ENCODE measurements at places on chromosomes 3 and 15. TPM values are rescaled to one million over a fixed set of nuclear protein-coding genes. Genes with fewer than 3 reads are reported as not detected.

DNA sequence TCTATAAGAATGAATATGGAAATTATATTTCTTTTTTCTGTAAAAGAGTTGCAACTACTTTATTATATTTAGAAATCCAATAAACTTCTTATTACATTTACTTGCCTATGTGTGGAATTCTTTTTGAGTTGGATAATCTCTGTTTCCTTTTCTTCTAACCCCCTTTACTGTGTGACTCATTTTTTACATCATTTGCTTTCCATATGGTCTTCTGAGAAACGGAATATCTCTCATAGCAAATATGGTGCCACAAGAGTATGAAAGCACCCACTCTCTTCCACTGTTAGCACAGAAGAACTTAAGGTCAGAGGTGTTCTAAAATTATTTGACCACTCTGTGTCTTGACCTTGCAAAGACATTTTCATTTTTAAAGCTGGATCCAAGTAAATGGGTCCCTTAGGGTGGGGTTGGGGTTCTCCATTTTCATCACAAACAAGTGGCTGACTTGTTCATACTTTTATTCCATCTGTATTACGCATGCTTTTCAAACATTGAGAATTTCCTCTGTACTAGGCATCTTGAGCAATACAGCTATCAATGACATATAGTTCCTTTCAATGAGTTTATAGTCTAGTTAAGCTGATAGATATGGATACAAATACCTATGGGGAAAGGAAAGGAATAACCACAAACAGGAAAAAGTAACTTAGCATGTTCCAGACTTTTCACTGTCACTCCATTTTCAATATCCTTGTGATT lies 281.1 kb upstream of the TPRG1 start:
- no peak for DNase-seq

- no peak for DNase-seq
These were observed 2.0 kb upstream of the GP9 start for GRCh38 chr3:129058441-129059200.

ALDH1A3 gene
- 2.9 TPM for total RNA-seq

DNA sequence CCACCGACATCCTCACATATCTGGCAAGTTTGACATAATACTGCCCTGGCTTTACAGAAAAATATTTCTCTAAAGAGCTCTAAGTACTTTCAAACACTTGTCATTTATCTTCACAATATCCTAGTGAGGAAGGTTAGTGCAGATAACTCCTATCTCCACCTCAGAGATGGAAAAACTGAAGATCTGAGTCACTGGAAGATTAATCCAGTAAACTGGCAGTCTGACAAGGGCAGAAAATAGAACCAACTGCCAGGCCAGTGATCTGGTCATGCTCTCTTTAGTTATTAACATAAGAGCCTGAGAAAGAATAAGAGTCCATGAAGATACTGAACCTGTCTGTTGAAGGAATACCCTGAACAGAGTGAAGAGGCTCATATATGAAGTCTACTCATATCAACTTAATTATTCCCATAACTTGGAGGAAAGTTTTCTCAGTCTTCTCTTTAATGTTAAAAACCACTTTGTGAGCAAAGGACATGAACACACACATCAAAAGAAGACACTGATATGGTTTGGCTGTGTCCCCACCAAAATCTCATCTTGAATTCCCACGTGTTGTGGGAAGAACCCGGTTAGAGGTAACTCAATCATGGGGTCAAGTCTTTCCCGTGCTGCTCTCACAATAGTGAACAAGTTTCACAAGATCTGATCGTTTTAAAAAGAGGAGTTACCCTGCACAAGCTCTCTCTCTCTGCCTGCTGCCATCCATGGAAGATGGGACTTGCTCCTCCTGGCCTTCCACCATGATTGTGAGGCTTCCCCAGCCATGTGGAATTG lies 61.4 kb downstream of the GOLIM4 start:
- DNase-seq = no peak

CPLX3 gene
- 1.2 TPM for total RNA-seq

ARHGEF26 gene
- 1.2 TPM for total RNA-seq

- DNase-seq = no peak
These were observed 14.5 kb downstream of the TMEM158 start for GRCh38 chr3:45211466-45212094.

DNA sequence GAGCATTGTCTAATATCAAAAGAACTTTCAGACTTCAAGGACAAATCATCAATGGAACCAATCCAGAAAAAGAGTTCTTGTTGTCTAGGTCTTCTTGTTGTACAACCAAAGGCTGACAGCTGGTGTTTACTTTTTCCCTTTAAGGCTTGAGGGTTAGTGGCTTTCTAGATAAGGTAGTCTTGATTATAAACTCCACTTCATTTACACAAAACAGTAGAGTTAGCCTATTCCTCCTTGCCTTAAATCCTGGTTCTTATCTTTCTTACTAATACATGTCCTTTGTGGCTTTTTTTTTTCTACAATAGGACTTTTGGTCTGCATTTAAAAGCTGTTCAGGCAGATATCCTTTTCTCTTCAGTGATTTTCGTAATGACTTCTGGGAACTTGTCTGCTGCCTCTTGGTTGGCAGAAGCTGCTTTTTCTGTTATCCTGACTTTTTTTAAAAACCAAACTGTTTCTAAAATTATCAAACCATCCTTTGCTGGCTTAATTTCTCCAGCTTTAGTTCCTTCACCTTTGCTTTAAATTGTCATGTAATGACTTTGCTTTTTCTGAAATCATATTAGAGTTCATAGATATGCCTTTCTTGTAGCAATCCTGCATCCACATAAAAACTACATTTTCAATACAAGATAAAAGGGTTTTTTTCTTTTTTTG lies 44.8 kb downstream of the STRIT1 start:
- no peak for DNase-seq

TNNC1 gene
- total RNA-seq = 8,962 TPM

All from left ventricle myocardium inferior (tissue), 1 donor.